ENCODE measurements at places on chromosomes 4 and X. TPM values are rescaled to one million over a fixed set of nuclear protein-coding genes. Genes with fewer than 3 reads are reported as not detected.

Gene PFKFB1
- total RNA-seq, result not detected

Gene ACE2
- not detected for total RNA-seq

Gene TLR1
- total RNA-seq, result 0.87 TPM

Gene SYN1
- total RNA-seq, result 0.88 TPM
